Activated CD8-positive, alpha-beta T cell treated with anti-CD3 and anti-CD28 coated beads, Interleukin-2, amount 10 ng/mL, durations not matched to agents 7 days and 5 days (primary cell): ENCODE measurements at places on chromosomes 16 and 17. TPM values are rescaled to one million over a fixed set of nuclear protein-coding genes. Genes with fewer than 3 reads are reported as not detected.

The C1QTNF1 gene
- total RNA-seq, result not detected

DNA sequence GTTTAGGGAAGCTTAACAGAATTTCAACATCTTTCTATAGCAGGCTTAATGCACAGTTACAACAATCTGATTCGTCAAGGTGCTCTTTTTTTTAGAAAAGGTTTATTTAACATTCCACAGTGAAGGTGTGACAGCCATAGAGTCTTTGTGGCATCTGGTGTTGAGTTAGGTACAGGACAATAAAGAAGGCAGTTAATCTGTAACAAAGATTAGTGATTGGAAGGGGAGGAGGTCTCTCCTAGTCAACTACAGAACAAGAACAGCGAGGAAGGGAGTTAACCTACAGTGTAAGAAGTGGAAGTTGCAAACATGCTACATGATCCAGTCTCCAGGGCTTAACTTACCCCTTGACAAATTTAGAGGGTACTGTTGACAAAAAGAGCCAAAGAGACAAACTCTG, 3.0 kb upstream of the ZDHHC7 start:
- no peak for DNase-seq

The CD19 gene
- 0.52 TPM for total RNA-seq

The CDH5 gene
- total RNA-seq, result not detected

DNA sequence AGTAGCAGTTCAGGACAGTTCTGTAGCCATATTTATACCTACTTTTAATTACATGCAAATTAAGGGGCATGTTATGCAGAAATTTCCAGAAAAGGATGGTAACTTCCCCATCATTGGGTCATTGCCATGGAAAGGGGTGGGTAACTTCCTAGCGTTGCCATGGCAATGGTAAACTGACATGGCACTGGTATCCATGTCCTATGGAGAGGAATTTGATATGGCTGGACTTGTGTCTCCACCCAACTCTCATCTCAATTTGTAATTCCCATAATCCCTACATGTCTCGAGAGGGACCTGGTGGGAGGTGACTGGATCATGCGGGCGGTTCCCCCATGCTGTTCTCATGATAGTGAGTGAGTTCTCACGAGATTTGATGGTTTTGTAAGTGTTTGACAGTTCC, 35.6 kb upstream of the CACNG4 start:
- DNase-seq, result no peak

The KCNH6 gene
- not detected for total RNA-seq

GRCh38 chr17:67041941-67042899, 2.1 kb upstream of the CACNG1 start:
- DNase-seq, result no peak

The ANKS4B gene
- total RNA-seq, result not detected

The CACNG5 gene
- total RNA-seq, result not detected

GRCh38 chr17:11980813-11981212, 16.5 kb downstream of the ZNF18 start:
- no peak for DNase-seq

- DNase-seq, result no peak
Observed at GRCh38 chr17:42494673-42495072, 36.0 kb downstream of the ATP6V0A1 start.

The TOX3 gene
- not detected for total RNA-seq

The SLC2A4 gene
- not detected for total RNA-seq

The ACSM5 gene
- total RNA-seq, result not detected

DNA sequence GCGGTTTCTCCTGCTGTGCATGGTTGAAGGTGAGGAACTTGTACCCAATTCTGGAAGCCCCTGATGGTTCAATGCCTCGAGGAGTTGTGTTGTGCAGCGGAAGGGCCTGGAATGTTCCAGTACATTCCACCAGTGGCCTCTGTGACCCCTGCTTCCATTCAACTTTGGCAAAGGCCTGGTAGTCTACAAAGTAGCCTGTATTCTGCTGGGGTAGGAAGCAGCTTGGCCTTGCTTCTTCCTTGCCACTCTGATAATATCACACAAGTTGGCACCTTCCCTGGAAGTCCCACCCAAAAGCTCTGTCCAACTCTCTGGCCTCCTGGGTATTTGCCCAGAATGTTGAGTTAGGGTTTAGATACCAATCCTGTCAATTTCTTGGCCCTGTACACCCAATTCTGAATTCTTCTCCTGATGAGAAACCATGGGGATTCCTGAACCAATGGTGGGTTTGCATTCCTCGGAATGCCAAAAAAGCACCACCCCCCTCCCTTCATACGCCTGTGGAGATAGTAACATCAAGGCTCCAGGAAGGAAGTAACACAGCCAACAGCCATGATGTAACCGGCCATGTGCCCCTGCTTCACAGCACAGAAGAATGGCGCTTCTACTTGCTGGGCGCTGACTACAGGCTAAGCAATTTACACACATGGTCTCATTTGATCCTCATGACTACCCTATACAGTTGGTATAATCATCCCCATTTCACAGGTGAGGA, 11.8 kb upstream of the FAM117A start:
- DNase-seq, result no peak

- DNase-seq, result no peak
Observed at GRCh38 chr17:33777674-33778073, 477.4 kb upstream of the CCL2 start.

GRCh38 chr16:82421851-82422250, 204.9 kb upstream of the CDH13 start:
- DNase-seq, result no peak

The CPNE7 gene
- 1.8 TPM for total RNA-seq

- DNase-seq, result peak; percentile 43
Observed at GRCh38 chr17:79005063-79005861, 4.3 kb downstream of the CANT1 start.

GRCh38 chr16:12998361-12999085, 97.1 kb downstream of the SHISA9 start:
- no peak for DNase-seq

The NTN3 gene
- 0.10 TPM for total RNA-seq

The ANKRD40CL gene
- not detected for total RNA-seq

- DNase-seq, result no peak
Observed at GRCh38 chr17:73325527-73325842, 13.7 kb upstream of the CDC42EP4 start.

GRCh38 chr17:73591296-73592078, 52.8 kb downstream of the SDK2 start:
- DNase-seq, result peak; percentile 83

- DNase-seq, result no peak
Observed at GRCh38 chr16:64012166-64012565, 1109.7 kb downstream of the CDH11 start.

DNA sequence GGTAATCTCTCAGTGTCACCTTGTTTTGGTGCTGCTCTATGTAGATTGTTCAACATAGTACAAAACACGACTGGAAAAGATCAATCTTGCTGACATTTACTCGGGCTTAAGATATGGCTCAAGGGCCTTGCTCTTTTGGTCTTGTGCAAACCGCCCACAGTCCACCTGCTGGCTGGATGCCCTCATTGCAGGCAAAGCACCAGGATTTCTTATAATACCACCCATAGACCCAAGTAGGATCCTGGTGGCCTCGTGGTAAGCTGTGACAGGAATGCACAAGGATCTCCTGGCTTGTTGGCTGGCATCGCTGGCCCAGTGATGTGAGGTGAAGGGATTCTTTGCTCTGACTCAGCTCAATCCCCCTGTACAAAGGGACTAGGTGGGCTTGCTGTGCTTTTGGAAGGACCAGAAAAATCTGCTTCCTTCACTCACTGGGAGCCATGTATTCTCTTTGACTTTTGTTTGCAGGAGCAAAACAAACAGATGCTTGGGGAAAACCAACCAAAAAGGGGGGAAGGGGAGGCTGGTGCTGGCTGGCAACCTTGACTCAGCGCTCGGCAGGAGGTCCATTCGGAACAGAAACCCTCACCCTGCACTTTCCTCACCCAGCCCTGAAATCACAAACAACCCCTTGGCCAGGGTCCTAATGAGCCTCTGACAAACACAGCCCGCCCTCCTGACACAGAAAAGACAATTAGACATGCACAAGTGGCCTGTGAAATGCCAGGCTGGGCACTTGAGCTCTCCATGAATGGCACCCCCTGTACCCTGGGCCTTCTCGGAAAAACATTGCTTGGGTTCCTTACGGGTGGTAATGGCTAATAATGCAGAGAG, 36.6 kb upstream of the MED9 start:
- peak; percentile 83 for DNase-seq

DNA sequence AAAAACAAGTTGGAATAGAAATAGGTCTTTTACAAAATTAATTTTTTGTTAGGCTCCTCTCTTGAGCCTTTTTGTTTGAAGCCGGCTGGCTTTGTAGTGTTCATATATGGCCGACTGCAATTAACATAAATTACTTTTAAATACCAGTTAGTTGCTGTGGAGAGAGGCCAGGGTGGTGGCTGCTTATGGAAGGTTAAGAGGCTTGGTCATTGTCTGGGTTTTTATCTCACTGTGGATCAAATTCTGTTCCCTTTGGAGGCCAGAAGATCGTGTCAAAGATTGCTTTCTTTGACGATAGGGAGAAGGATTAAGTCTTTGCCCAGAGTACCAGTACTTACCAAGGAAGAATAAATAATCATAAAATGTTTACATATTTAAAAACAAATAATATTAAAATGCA, 39.9 kb downstream of the MSI2 start:
- no peak for DNase-seq

The CDR2L gene
- total RNA-seq, result 0.18 TPM

The SSTR5 gene
- not detected for total RNA-seq

The TSEN54 gene
- total RNA-seq, result 76.6 TPM

The LDHD gene
- total RNA-seq, result not detected

DNA sequence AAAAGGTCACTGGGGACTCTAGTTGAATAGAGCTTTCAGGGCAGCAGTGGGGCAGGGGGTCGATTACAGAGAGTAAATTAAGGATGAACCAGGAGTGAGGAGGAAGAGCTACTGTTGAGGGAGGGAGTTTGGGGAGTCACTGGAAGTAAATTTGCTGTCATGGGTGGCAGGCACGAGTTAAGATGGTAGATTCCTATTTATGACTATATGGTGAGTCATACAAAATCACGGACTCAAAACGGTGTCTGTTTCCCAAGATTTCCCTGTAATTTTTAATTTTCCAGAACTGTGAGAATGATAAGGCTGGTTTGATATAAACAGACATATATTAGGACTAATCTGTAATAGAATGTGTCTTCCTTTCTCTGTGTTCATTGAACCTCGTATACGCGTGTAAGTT, 287.6 kb upstream of the GOT2 start:
- no peak for DNase-seq

GRCh38 chr17:80874866-80875445, 116.7 kb upstream of the CHMP6 start:
- no peak for DNase-seq

The KRTAP3-1 gene
- total RNA-seq, result not detected

The EIF1 gene
- 661 TPM for total RNA-seq

The EVPLL gene
- not detected for total RNA-seq

The PRPSAP2 gene
- 57.3 TPM for total RNA-seq

The SLC26A11 gene
- total RNA-seq, result 1.4 TPM

DNA sequence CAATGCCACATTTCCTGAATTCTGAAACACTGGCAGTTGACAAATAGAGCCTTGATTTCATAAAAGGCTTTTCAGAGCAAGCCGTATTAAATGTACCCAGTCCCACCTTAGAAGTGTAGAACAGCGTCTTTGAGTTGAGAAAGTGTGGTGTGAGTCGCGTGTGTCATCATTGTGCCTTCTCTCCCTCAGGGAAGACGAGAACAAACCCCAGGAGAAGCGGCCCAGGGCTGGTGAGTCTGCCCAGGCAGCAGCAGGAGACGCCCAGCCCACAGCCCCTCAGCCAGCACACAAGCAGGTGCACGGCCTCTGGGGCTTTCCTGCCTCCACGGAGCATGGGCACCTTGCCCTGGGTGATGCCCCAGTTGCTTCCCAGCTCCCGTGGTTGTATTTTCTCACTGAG, 34.0 kb downstream of the CIBAR2 start:
- no peak for DNase-seq

DNA sequence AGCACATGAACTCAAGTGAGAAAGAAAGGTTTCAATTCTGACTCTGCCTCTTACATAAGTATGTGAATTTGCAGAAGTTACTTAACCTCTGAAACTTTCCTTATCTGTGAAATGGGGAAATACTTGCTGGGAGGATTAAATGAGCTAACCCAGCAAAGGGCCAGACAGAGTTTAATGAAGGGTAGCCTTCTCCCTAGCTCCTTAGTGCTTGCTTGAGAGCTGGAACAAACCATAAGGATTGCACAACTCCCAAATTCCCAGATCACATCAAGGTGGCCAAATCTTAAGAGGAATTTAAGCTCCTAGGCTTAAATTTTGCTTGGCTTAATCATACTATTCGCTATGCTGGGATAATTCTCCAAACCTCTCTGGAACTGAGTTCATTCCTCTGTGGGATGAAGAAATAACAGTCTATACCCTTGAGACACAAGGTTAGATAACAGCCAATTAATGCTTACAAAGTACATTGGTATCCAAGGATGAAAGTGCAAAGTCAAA, 11.8 kb upstream of the WSB1 start:
- no peak for DNase-seq

GRCh38 chr16:2912330-2913199, 834 bp downstream of the FLYWCH1 start:
- peak; percentile 46 for DNase-seq

DNA sequence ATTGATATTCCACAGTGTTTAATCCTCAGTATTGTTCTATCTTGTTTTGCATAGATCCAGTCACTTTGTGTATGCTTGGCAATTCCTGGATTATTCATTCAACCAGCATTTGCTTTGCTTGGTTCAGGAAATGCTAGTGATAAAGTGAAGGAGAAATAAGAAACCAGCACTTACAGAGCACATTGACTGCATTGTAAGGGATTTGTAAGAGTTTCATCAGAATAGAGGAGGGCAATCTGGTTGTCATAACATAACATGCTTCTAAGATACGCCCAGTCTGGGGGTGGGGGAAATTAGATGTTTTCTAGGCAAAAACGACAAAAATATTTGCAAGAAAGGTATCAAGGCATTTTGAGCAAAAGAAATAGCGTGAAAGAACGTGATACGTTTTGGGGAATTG, 40.4 kb downstream of the TNRC6A start:
- DNase-seq, result no peak

DNA sequence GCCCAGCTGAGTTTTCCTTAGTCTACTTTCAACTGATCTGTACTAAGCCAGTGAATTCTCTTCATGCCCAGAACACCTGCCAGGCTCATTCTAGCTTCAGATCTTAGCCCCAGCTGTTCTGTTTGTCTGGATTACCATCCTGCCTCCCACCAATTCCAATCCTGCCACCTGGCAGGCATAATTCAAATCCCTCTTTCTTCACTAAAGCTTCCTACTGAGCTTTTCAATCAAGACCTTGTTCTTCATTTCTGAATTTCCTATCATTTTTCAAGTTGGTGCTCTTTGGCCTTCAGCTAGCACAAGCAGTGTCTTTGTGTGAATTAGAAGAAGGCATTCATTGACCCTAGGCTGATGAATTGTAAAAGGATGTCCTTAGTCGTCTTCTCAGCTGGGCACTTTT, 357.6 kb downstream of the UTP18 start:
- no peak for DNase-seq

The CCL17 gene
- total RNA-seq, result not detected

The CRHR1 gene
- not detected for total RNA-seq

DNA sequence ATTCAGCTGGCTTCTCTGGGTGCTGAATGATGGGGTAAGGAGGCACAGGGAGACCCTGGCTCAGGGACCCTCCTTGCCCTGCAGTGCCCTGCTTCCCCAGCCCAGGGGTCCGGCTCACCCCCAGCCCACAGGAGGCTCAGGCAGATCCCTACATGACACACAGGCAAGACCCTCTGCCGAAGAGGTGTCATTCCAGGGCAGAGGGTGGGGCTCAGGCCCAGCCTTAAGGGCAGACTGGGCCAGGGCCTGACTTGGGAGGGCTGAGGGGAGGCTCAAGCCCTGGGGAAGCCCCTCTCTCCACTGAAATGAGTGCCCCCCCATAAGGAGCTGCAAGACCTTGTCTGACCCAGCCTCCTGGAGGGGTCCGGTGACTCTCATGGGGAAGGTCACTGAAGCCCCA, 30.3 kb upstream of the KSR1 start:
- no peak for DNase-seq

The KRT27 gene
- total RNA-seq, result not detected

- no peak for DNase-seq
Observed at GRCh38 chr17:46862949-46863348, 11.6 kb downstream of the WNT9B start.
